ENCODE measurements at places on chromosomes 5 and 9.

DNA sequence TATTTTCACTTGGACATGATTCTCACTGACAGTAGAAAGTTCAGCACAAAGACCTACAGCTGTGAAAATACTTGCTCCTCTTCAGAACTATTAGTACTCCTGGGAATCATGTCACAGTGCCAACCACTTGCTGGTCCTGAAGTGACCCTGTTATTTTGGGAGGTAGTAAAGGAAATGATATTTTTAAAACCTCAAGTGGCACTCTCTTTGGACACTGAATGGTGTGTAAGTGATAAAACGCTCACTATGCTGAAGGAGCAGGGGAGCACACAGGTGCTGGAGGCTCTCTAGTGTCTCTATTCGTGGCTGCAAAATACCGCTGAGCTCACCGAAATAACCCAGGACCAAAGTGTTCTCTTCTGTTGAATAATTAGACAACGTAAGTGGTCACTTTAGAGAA lies 76.9 kb upstream of the SPATA31D4 start:
- DNase-seq = no peak

GRCh38 chr9:78023003-78023741 lies 8.4 kb downstream of the GNAQ start:
- DNase-seq = no peak

DNA sequence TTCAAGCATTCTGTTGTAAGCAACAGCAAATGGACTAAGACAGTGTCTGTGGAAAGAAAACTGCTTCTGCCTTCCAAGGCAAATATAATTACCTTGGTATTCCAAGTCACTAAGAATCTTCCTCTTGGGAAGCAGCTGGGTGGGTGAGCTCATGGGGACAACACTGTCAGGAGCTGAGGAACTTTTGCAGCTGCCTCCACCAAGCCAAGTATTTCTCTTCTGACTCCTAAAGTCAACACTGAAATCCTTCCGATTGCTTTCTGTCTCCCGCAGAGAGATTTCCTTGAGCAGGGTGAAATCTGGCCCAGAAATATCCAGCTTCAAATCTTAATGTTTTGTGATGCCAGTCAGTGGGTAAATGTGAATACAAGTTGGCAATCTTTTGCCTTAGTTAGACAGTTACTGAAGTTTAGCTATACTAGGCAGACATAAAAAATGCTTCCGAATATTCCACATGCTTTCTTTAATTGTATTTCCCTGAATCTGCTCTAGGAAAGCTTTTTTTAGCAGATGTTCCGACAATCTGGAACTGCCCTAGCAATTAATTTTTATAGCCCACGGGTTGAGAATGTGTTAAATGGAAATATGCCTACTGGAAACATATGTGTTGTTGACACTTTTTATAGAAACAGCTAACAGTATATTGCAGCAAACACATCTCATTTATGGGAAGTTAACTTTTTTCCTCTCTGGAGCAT lies 369.9 kb upstream of the DAB2 start:
- DNase-seq = no peak

DNA sequence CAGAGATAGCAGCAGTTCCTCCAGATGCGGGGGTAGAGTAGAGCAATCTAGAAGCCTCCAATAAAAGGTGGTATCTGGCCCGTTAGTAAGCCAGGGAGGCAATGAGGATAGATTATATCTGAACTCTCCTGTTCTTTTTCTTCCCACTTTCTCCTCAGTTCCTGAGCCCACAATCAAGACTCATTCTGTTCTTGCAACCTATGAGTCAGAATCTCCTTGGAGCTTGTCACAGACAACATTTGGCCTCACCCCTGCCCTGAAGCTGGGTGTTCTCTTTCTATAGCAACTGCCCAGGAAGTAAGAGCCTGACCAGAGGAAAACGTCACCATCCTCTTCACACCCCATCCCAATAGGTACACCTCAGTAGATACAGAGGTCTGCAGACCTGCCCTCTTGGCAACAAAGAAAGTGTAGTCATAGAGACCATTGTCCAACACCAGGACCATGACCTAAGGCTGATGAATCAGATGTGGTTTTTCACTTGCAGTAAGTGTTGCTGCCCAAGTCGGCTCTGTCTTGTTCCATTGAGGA lies 76.3 kb upstream of the PCA3 start:
- peak; percentile 4 for DNase-seq

DNA sequence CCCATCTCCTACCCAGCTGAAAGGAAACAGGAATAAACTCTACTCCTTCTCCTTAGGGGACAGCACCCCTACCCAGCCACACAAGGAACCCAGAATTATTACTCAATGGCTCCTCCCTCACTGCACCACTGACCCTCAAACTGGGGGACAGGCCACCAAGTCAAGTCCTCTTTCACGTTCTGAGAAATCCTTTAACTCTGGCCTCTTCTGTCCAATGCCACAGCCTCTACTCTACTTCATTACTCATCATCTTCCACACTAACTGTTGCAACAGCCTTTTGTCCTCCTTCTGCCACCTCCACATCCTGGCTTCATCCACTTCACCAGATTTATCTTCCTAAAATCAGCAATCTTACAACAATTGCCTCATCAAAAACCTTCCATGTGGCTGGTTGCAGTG lies 6.8 kb downstream of the TTC39B start:
- no peak for DNase-seq

GRCh38 chr5:96333391-96333790 lies 99.7 kb downstream of the PCSK1 start:
- DNase-seq = no peak

- DNase-seq = peak; percentile 66
Observed at GRCh38 chr5:140239939-140240700, 62.8 kb downstream of the PFDN1 start.

- DNase-seq = no peak
Observed at GRCh38 chr5:84091127-84091799, 293.4 kb downstream of the EDIL3 start.

DNA sequence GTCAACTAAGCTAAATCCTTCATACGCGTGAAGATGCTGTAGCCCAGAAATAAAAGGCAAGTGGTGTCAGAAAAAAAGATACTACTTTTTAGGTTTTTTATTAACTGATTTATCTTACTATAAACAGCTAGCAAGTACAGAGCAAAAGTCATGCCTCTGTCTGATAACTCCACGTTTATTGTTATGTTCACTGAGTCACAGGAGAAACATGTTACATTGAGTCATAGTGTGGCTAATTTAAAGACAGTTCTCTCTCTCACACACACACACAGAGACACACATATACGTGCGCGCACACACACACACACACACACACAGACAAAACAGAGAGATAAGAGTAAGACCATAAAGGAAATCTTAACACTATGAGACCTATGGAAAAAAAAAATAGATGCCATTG lies 770.0 kb upstream of the CDH10 start:
- DNase-seq = no peak

GRCh38 chr5:149478761-149479160 lies 72.5 kb downstream of the CSNK1A1 start:
- no peak for DNase-seq

DNA sequence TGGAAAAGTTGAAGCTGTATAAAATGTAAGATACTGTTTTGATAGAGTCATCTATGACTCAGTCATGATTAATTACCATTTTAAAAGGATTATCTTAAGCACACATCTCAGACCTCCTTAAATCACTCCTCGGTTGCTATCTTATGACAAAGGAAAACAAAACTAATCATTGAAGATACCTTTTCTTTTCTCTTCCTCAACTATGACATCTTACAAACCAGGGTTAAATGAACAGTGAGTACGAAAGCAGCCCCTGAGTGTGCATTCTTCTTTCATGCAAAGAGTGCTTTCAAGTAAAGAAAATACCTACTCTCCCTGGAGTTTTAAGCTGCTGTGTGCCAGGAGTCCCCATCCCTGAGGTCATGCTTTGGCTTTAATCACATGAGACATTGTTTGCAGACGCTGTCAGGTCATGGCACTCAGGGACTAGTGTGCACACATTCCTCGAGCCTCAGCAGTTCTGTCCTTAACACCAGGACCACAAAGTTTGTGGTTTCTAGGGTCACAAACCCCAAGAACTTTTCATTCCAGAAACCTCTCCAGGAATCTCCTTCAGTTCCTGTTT lies 86.7 kb upstream of the ICE1 start:
- no peak for DNase-seq

DNA sequence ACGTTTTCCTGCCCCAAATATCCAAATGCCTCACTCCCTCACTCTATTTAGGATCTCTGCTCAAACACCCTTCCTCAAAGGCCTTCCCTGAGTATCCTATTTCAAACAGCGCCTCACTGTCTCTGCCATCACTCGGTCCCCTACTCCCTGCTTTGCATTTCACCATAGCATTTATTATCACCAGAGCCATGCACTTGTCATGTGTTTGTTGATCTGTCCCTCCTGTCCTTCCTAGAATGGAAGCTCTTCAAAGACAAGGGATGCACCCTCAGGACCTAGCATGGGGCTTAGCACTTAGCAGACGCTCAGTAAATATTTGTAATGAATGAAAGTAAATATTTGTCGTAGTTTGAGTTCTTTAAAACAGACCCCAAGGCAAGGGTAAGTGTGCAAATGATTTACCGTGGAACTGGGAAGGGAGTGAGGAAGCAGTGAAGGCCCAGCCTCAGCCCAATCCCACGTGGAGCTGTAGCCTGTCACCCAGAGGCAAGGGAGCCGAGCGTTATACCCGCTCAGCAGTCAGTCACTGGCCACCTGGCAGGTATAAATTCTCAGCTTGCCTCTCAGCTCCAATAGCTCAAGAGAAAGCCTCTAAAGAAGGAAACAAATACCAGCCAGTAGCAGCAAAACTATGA lies 97.7 kb upstream of the KIF2A start:
- DNase-seq = no peak

GRCh38 chr5:103561685-103562452 lies 720 bp downstream of the NUDT12 start:
- no peak for DNase-seq

DNA sequence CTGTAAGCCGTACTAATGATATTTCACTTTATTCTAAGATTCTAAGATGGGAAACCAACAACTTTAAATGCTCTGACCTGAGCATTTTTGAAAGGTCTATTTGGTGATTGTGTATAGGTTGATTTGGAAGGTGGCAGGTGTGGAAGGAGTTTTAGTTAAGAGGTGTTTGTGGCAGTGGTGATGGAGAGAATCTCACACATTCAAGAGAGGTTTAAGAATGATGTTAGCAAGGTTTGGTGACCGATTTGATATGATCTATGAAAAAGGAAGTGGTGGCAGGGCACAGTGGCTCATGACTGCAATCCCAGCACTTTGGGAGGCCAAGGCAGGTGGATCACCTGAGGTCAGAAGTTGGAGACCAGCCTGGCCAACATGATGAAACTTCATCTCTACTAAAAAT lies 319.2 kb upstream of the CD180 start:
- DNase-seq = no peak

DNA sequence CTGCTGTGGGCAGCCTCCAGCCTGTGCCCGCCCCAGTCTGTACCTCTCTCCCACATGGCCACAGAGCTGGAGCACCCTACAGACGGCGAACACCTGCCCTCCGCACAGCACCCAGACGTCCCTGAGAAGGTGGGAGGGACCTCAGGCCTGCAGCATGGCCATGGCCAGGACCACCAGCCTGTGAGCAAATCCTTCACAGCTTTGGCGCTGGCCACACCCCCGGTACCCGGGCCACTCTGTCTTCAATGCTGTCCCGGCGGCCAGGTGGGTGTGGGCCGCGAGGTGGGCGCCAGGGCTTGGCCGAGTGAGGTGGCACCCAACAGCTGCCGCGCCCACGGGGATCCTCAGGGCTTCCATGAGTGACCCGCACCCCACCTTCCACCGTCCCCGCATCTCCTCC lies 18.7 kb downstream of the NOTCH1 start:
- DNase-seq = no peak

DNA sequence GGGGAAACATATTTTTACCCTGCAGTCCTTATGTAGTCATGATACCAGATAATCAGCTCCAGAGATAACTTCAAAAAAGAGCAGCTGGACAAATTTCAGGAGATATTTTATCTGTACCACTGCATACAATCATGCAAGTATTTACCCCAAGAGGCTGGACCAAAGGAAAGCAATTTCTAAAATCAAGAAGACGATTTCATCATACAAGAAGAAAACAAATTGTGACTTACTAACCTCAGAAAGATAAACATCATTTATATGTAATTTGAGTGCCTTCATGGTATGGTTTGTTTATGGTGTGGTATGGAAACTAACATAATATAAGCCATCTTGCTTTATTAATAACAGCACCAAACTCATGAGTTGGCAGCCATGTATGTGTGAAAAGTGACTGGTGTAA lies 603.6 kb downstream of the PSAT1 start:
- DNase-seq = no peak

DNA sequence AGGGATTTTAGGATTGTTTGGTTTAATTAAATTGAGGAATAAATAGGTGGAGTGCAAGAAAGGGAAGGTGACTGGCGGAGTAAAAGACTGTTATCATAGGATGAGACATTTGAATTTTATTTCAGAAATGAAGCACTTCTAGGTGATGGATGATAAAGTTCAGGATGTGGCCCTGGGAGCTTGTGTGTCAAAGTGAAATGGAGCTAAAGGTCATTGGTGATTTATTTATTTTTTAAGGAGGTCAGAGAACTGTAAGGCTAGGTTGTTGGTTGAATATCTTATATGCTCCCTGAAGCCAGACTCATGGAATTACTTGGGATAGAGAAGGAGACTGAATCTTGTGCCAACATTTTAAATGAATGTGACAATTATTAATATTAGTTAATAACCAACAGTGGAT lies 40.5 kb downstream of the PBX3 start:
- no peak for DNase-seq

DNA sequence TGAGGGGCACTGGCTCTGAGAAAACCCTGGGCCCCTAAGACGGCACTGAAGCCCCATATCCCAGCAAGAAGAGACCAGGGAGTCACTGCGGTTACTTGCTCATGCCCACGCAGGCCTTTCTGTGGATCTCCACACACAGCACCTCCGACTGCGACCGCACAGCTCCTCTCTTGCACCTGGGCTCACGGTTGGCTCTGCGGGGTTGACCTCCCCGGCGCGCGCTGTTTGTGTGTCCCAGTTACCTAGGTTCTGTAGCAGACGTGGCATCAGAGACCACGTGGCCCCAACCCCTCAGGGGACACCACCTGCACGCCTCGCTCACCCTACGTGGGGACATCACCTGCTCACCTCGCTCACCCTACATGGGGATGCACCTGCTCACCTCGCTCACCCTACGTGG lies 12.7 kb downstream of the LPCAT1 start:
- no peak for DNase-seq

DNA sequence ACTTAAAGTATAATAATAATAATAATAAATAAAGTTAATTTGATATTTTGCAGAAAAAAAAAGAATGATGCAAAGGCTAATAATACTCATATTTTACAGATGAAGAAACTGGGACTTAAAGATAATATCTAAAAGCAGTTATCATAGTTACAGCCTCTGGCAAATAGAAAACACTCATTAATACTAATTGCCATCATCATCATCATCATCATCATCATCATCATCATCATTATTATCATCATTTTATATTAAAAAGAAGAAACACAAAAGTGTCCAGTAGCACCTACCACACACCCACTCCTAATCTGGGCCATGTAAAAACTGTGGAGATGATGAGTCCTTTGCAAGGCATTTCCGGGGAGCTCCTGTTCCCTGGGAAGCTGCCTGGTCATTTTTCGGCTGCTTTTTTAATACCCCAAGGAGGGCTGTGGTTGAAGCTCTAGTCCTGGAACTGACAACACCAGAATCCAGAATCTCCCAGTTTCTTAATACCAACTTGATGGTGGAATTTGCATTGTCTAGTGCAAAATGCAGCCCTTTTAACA lies 70.8 kb downstream of the HTR4 start:
- DNase-seq = no peak

Measured in stimulated activated CD4-positive, alpha-beta T cell treated with anti-CD3 and anti-CD28 coated beads, Interleukin-1b, Interleukin-23, amount 100 ng/mL, for 48 hours (primary cell).